Activated CD4-positive, alpha-beta T cell treated with anti-CD3 and anti-CD28 coated beads, Interleukin-2, amount 10 ng/mL, durations not matched to agents 7 days and 5 days (primary cell): ENCODE measurements at places on chromosomes 1 and 21. TPM values are rescaled to one million over a fixed set of nuclear protein-coding genes. Genes with fewer than 3 reads are reported as not detected.

Gene BSDC1
- total RNA-seq: 42.9 TPM

Gene GLIS1
- total RNA-seq: not detected

Gene RPTN
- total RNA-seq: not detected

Gene PKP1
- not detected for total RNA-seq

Gene C1orf141
- not detected for total RNA-seq

GRCh38 chr1:109114342-109114674 is 393 bp downstream of the ELAPOR1 start:
- H3K4me3 ChIP-seq: peak overlapping the region; percentile 76
- H3K27ac ChIP-seq: no peak overlapping the region
- no peak for DNase-seq
- H3K4me1 ChIP-seq: peaks cover 30% of the 10 kb centered on the region
- H3K36me3 ChIP-seq: no peaks in the 10 kb centered on the region
- peaks cover 22% of the 10 kb centered on the region for H3K27me3 ChIP-seq

- no peak for DNase-seq
- H3K4me3 ChIP-seq: no peak overlapping the region
Measured at GRCh38 chr1:63731117-63732043, 42.4 kb upstream of the ROR1 start.

- no peak for DNase-seq
- H3K36me3 ChIP-seq: no peaks in the 10 kb centered on the region
Measured at GRCh38 chr1:14113841-14114567, 414.0 kb downstream of the PRDM2 start.

DNA sequence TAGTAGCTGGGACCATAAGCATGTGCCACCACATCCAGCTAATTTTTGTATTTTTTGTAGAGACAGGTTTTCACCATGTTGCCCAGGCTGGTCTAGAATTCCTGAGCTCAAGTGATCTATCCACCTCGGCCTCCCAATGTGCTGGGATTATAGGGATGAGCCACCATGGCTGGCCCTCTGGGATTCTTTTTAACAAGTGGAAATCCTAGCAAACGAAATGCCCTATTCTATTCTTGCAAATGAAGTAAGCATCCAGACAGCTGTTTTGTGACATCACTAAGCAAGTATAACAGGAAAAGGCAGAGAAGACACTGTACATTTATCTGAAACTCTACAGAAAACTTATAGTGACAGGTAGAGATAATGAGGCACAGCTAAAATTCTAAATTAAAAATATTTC is 86.4 kb downstream of the DDAH1 start:
- H3K4me3 ChIP-seq: no peak overlapping the region
- no peak overlapping the region for H3K27ac ChIP-seq

DNA sequence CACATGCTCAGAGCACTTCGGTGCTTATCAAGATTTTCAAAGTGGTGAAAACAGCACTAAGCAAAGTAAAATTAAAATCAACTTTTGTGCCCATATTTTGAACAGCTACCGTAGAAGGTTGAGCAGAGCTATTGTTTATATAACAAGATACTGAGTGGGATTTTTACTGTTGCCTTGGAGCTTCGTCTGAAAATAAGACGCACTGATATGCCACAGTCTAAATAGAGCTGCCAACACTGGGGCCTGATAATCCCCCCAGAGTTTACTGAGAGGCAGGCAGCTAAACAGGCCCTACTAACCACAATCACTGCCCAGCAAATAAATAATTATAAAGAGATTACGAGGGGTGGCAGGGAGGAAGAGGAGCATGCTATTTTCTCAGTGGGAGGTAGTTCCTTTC is 650 bp upstream of the CCDC190 start:
- no peaks in the 10 kb centered on the region for H3K36me3 ChIP-seq
- no peak overlapping the region for H3K27ac ChIP-seq
- H3K4me1 ChIP-seq: no peaks in the 10 kb centered on the region
- no peak for DNase-seq
- peaks cover 23% of the 10 kb centered on the region for H3K27me3 ChIP-seq
- no peak overlapping the region for H3K4me3 ChIP-seq

GRCh38 chr1:200038981-200039848 is 11.7 kb downstream of the NR5A2 start:
- H3K36me3 ChIP-seq: peaks cover 3% of the 10 kb centered on the region
- H3K4me1 ChIP-seq: peaks cover 22% of the 10 kb centered on the region
- H3K4me3 ChIP-seq: peak overlapping the region; percentile 58
- DNase-seq: no peak
- peak overlapping the region; percentile 66 for H3K27ac ChIP-seq

DNA sequence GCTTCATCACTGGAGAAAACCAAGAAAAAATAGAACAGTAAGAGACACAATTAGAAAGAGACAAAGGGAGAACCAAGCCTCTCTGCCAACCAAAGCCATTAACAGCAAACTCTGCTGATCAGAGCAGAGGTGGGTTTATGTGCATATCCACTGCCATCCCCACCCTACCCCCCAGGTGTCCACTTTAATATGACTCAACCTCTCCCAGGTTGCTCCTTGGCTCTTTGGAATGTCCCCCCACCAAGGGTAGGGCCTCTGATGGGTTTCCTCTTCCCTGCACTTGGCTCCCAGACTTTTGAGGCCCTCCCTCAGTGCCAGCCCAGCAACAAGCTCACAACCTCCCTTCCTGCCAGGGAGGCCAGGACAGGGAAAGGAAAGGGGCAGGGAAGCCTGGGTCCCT is 104.8 kb downstream of the DMRTA2 start:
- H3K4me1 ChIP-seq: no peaks in the 10 kb centered on the region
- DNase-seq: no peak
- no peaks in the 10 kb centered on the region for H3K36me3 ChIP-seq

DNA sequence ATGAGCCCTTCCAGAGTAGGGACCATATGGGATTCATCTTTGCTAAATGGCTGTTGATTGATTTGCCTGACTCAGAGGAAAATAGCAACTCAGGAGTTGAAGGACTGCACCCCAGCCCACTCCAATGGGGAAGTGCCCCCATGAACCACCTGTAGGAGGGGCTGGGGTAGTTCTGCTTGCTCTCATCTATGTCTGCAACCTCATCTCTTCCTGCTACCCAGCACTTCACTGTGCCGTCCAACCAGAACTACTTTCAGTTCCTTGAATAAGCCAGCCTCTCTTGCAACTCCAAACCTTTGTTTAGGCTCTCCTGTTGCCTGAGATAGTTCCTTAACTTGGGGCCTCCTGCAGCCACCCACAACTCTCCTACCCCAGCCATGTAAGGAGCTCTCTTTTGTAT is 26.6 kb downstream of the BEND5 start:
- no peaks in the 10 kb centered on the region for H3K36me3 ChIP-seq
- DNase-seq: no peak
- no peak overlapping the region for H3K4me3 ChIP-seq
- H3K27me3 ChIP-seq: no peaks in the 10 kb centered on the region
- H3K4me1 ChIP-seq: no peaks in the 10 kb centered on the region

DNA sequence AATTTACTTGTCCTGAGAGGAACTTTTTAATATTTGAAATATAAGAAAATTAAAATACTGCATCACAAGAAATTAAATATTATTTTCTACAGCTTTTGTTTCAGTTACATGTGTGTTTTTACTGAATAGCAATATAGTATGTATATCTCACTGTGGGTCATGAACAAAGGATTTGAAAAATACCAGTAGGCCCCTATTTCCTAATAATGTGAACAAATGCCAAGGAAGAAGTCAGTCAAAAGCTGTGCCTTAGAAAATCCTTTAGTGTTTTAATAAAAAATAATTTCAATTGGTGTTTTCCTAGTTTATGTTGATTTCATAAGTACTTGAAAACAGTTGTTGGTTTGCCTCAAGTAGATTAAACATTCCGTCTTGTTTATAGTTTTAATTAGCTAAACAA is 46.7 kb downstream of the SMYD3 start:
- no peak overlapping the region for H3K27ac ChIP-seq
- no peaks in the 10 kb centered on the region for H3K27me3 ChIP-seq
- no peak for DNase-seq
- H3K4me3 ChIP-seq: no peak overlapping the region

DNA sequence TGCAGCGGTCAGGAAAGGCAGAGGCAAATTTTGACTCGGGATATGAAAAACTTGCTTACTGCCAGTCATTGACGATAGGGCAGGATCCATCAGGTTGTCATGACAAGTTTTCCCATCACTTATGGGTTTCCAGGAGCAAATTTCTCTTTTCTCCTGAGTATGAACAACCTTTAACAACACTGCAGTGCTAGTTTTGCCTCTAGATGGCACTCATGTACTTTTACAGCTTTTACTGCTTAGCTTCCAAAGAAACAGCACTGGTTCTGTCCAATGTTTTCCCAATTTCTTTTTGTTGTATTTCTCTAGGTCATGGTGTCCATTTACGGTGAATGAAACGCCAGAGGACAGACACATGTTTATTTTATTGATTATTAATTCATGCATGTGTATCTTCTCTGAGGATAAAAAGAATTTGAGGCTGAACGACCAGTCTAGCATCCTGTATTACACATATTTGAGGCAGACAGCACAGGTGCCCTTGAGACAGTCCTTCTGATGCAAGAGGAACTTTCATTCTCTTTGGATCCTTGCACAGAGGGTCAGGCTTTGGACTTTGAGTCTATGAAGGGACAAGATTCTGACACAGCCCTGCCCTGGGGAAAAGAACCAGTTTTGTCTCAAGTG is 112.3 kb upstream of the TRABD2B start:
- H3K4me1 ChIP-seq: no peaks in the 10 kb centered on the region
- no peak overlapping the region for H3K4me3 ChIP-seq
- H3K36me3 ChIP-seq: no peaks in the 10 kb centered on the region
- H3K27ac ChIP-seq: no peak overlapping the region

GRCh38 chr1:112720800-112721199 is 5.7 kb upstream of the PPM1J start:
- DNase-seq: no peak
- no peak overlapping the region for H3K4me3 ChIP-seq
- H3K36me3 ChIP-seq: no peaks in the 10 kb centered on the region
- H3K4me1 ChIP-seq: peaks cover 22% of the 10 kb centered on the region
- H3K27ac ChIP-seq: no peak overlapping the region
- H3K27me3 ChIP-seq: peaks cover 25% of the 10 kb centered on the region

DNA sequence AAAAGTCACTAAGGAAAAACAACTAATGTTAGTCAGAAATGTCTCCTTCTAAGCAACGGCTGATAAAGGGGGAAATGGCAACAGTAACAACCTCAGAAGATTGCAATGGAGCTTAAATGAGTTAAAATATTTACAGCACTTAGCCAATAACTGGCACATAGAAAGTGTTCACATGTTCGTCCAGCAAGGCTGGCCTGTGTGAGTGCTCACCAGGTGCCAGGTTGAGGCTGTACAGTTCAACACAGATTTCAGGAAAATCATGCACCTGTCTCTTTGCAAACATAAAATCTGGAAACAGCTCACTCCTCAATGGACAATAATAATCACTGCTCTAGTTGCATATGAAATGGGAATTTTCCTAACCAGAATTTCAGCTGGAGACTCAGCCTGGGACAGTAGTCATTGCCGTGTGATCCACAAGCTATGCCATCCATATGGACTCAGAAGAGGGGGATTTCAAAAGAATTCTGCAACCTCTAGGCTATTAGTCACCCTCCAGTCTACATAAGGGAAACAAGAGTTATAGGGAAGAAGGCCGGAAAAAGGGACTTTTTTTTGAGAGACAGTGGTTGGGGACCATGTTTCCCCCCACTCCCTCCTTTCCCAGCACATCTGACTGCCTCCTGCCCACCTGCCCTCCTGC is 68.6 kb downstream of the SYDE2 start:
- H3K27ac ChIP-seq: no peak overlapping the region
- DNase-seq: no peak
- H3K4me3 ChIP-seq: no peak overlapping the region
- H3K36me3 ChIP-seq: no peaks in the 10 kb centered on the region
- H3K4me1 ChIP-seq: no peaks in the 10 kb centered on the region

GRCh38 chr1:169483500-169483966 is 2.2 kb downstream of the SLC19A2 start:
- H3K36me3 ChIP-seq: peaks cover 10% of the 10 kb centered on the region
- DNase-seq: no peak
- H3K4me1 ChIP-seq: peaks cover 46% of the 10 kb centered on the region
- no peak overlapping the region for H3K27ac ChIP-seq

DNA sequence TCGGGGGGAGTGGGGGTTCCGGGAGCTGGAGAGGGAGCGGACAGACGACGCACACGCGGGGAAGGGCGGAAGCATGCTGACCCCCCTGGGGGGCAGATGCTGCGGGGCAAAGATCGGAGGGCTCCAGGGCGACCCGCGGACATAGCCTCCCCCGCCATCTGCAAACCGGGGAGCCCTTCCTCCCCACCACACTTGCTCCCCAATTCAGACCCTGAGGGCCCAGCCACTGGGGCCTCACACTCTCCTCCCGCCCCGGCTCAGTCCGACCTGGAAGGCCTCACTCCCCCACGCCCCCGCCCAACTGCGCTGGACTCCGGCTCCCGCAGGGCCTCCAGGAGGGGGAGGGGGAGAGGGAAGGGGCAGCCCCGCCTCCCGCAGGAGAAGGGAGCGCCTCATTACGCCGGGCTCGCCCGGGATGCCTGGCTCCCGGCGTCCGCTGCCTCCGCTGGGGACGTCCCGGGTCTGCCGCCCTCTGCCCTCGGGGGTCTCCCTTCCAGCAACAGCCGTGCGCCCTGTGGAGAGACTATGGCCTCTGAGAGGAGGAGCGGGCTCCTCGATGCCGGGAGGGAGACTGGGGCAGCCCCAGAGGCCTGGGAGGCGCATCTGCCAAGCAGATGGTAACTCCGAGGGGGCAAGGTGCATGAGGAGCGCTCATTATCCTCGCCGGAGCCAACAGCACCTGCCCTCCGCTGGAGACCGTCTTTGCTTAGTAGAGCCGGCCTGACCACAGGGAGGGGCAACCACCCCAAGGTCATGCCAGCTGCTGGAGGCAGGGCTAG is 636 bp upstream of the CAMK2N1 start:
- H3K27ac ChIP-seq: no peak overlapping the region
- no peaks in the 10 kb centered on the region for H3K36me3 ChIP-seq
- H3K27me3 ChIP-seq: peaks cover 63% of the 10 kb centered on the region
- peaks cover 11% of the 10 kb centered on the region for H3K4me1 ChIP-seq

DNA sequence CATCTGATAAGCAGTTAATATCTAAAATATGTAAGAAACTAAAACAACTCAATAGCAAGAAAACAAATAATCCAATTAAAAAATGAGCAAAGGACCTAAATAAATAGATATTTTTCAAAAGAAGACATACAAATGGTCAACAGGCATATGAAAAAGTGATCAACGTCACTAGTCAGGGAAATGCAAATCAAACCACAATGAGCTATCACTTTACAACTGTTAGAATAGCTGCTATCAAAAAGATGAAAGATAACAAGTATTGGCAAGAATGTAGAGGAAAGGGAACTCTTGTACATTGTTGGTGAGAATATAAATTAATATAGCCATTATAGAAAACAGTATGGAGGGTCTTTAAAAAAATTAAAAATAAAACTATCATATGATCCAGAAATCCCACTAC is 40.7 kb upstream of the NEK7 start:
- no peak for DNase-seq
- H3K4me1 ChIP-seq: no peaks in the 10 kb centered on the region
- H3K36me3 ChIP-seq: no peaks in the 10 kb centered on the region

GRCh38 chr1:5364591-5364990 is 627.6 kb downstream of the NPHP4 start:
- no peak overlapping the region for H3K4me3 ChIP-seq
- peaks cover 9% of the 10 kb centered on the region for H3K27me3 ChIP-seq
- no peak for DNase-seq
- no peak overlapping the region for H3K27ac ChIP-seq
- H3K36me3 ChIP-seq: no peaks in the 10 kb centered on the region

GRCh38 chr1:34470401-34470800 is 284.4 kb upstream of the GJB5 start:
- H3K27ac ChIP-seq: no peak overlapping the region
- DNase-seq: no peak
- peaks cover 11% of the 10 kb centered on the region for H3K27me3 ChIP-seq
- no peak overlapping the region for H3K4me3 ChIP-seq
- no peaks in the 10 kb centered on the region for H3K36me3 ChIP-seq
